ENCODE measurements at places on chromosomes 16 and 17. TPM values are rescaled to one million over a fixed set of nuclear protein-coding genes. Genes with fewer than 3 reads are reported as not detected.

DNA sequence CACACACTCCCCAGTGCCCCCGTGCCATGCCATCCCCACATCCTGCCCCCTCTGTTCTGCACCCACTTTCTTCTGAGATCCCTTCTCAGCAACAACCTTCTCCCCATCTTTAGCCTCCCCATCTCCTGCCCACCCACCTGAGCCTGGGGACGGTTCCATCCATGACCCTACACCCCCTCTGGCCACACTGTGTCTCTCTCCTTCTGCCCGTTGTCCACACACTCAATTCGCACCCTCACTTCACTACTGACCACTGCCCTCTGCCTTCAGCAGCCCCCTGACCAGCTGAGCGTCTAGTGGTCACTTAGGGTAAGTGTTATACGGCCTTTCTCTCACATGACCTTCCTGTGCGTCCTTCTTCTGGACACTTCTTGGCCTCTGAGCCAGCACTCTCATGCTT lies 6.1 kb downstream of the ARHGAP27 start:
- no peak for DNase-seq

ITGAX gene
- not detected for total RNA-seq

- no peak for DNase-seq
Observed at GRCh38 chr17:38549285-38549684, 56.5 kb downstream of the SRCIN1 start.

AOC3 gene
- total RNA-seq: 1.4 TPM

DNA sequence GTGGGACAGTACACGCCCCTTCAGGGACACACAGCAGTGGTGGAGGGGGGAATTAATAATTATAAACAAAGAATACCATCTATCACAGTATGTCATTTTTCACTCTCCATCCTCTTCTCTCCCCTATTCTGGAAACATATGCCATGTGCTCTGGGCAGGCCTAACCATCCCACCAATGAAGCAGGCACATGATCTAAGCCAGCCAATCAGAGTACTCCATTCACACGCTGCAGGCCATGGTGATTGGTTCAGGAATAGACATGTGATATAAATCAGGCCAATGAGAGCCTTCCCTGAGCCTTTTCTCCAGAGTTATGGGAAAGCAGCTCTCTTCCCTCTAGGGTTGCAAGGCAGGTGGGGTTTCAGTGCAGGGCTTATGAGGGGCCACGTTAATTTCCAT lies 36.5 kb downstream of the GSG1L start:
- no peak for DNase-seq

CA5A gene
- not detected for total RNA-seq

GRCh38 chr16:71576971-71577370 lies at the start of gene TAT:
Gene TAT (minus strand): TSS chr16:71577092. CDS start chr16:71576415, 677 bp downstream.
- no peak for DNase-seq

GRCh38 chr16:5071681-5072333 lies at the start of gene ALG1:
Gene ALG1 (plus strand): TSS chr16:5071843. CDS start chr16:5071850, 7 bp downstream.
- peak; percentile 84 for DNase-seq

CMTM1 gene
- 3.2 TPM for total RNA-seq

GRCh38 chr17:60102632-60103096 lies 23.9 kb upstream of the HEATR6 start:
- no peak for DNase-seq

- no peak for DNase-seq
Observed at GRCh38 chr16:29000019-29000418, 15.2 kb downstream of the LAT start.

DNA sequence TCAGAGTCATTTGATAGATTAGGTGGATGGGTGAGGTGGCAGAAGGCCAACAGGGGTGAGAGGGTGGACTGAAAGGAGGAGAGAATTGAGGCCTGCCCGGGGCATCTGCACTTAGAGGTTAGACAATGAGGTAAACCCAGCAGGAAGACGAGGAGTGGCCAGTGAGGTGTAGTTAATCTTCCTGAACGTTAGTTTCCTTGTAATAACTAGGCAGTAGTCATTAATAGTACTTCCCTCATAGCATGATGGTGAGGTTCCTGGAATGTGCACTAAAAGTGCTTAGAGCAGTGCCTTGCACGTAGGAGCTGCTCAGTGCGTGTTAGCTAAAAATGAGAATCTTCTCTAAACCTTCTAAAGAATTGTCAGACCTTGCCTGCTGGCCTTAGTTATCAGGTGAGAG lies 13.5 kb upstream of the KSR1 start:
- DNase-seq: no peak

DNA sequence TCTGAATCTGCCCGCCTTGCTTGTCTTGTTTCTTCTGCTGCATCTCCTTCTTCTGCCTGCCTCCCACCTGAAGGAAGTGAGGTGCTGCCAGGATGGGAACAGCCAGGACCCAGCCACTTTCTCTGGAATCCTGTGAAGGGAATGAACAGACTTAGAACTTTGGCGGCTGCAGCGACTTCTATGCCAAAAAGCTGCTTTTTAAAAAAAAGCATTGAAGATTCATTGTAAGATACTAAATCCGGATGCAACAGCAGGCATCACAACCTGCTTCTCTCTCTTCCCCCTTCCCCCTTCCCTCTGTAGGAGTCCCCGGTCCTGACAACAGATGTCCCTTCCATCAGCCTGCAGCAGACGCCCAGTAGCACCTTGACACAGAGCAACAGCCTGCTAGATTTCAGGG lies 176.3 kb downstream of the HS3ST4 start:
- DNase-seq: no peak

HEATR9 gene
- total RNA-seq: not detected

DNA sequence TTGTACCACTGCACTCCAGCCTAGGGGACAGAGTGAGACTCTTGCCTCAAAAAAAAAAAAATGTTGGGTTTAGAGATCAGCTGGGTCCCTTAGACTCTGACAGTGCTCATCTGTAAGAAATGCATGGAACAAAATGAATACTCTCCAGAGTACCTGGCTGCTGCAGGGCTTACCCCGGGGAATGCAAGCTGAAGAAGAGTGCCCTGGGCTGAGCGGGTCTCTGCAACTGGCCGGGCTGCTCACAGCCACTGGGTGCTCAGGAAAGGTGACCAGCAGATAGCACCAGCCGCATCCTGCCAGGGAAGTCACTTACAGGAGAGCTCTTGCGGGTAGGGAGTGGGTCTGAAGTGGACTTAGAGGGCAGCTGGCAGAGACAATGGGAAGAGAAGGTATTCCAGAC lies 82.1 kb downstream of the GAS7 start:
- no peak for DNase-seq

NUBP2 gene
- 59.3 TPM for total RNA-seq

DNA sequence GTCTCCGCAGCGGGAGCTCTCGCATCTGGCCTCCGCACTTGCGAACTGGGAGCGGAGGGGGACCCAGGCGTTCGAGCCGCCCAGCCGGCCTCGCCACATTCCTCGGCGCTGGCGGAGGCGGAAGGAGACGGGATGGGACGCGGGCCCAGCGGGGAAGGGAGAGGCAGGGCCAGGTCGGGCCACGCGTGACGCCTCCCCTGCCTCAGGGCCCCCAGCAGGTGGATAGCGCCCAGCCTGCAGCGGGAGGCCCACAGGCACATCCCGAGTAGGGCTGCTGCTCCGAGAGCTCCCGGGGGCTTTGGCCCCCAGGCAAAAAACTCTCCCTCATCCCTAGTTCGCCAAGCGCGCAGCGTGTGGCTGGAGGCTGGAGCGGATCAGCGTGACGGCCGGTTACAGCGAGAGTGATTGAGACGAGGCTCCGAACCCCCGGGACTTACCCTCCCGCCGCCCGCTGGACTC lies 800 bp downstream of the PLEKHH3 start:
- no peak for DNase-seq

DNA sequence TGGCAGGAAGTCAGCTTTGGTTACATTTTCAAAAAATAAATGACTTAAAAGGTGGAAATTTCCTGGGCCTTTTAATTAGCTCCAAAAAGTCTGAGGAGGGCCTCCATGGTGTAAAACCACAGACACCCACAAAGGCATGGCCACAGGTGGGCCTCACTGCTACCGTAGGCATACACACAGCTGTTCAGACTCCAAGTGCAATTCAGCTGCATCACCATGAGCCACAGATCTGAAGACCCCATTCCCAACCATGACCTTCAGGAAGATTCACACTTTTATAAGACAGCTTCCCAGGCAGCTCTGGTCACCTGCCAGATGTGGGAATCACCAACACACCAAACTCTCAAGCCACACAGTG lies 20.6 kb downstream of the CSNK2A2 start:
- no peak for DNase-seq

DNA sequence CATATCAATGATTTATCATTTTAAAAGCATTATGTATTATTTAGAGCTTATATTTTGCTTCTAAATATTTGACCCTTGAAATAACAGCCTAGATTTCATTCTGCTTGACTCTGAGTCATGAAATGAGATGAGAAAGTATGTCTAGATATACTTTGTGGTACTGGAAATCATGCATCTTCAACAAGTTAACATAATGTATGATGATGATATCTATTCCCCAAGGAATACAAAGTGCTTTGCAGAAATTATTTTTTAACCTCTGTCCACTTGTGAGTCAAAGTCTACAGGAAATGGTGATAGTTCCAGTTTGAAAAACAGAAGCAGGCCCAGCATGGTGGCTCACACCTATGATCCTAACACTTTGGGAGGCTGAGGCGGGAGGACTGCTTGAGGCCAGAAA lies 36.1 kb downstream of the GOSR1 start:
- DNase-seq: no peak

GRCh38 chr17:62888148-62888547 lies 77.9 kb upstream of the TANC2 start:
- no peak for DNase-seq

GRCh38 chr17:82846061-82846691 lies 6.4 kb upstream of the ZNF750 start:
- no peak for DNase-seq

DNA sequence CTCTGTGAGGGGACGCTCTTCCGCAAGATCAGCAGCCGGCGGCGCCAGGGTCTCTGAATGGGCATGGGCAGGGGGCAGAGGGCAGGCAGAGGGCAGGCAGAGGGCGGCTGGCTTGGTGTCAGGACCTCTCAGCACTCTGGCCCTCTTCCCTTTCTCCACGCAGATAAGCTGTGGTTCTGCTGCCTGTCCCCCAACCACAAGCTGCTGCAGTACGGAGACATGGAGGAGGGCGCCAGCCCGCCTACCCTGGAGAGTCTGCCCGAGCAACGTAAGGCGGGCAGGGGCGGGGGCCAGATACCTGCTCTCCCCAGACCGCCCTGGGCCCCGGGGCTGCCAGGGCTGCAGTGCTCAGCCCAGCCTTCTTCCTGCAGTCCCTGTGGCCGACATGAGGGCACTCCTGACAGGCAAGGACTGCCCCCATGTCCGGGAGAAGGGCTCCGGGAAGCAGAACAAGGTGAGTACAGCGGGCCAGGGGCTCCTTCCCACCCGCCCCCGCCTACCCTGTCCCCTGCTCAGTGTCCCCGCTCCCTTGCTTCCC lies 4.1 kb downstream of the ELMO3 start:
- no peak for DNase-seq

DNA sequence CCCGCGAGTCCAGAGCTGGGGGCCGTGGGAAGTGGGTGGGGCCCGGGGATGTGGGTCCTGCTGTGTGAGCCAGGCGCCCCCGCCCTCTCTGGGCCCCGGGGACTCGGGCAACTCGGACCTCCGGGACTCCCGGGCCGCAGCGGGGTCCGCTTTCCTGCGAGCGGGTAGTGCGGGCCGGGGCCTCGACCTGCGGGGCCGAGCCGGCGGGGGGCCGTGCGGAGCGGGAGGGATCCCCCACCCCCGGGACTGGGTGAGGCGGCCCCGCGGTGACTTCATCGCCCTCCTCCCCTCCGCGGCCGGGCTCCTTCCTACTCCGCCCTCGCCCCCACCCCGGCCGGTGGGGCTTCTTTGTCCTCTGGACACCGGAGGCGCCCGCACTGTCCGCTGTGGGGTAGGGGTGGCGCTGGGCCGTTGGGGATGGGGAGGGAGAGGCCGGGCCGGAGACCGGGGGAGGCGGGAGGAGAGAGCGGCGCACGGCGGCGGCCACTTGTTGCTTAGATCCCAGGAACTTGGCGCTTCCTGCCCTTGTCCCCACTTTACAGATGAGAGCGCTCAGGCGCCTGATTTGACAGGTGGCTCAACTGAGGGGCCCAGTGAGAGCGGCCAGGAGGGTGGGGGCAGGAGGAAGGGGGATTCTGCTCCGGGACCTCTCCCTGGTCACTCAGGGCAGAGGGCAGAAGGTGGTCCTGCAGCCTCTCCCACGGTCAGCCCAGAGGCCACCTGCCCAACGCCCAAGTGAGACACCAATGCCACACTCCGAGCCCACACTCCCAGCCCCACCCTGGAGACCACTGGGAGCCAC lies 874 bp downstream of the CMTM3 start:
- DNase-seq: no peak

GRCh38 chr16:13510425-13511151 lies 409.4 kb upstream of the ERCC4 start:
- no peak for DNase-seq

DNA sequence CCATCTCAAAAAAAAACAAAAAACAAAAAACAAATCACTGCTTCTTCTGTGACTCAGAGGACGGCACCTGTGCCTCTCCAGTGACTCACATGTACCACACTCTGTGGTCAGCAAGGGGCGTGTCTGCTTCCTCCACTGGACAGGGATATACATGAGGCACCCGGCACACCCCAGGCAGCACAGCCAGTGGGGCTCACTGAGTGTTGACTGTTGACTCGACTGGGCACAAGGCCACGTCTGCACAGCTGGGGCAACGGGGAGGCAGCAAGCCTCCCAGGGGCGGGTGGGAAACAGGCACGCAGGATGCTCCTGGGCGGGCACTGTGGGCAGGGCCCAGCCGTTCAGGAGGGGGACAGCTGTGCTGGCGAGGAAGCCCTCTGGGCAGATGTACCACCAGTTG lies 64.1 kb downstream of the TIMM22 start:
- peak; percentile 51 for DNase-seq

DNA sequence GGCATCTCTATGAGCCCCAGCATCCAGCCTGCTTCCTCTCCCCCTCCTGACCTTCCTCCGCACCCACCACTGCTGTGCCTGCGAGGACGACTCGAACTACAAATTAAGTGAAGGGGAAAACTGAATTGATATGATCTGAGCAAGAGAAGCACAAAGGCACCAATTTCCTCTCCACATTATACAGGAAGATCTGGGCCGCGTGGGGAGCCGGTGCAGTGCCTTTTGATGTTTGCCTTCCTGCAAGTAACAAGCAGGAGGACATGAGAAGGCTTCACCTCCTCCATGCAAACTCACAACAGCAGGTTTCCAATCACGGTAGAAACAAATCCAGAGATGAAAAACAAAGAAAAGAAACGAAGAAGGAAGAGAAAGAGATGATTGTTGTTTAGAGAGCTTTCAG lies 57.8 kb upstream of the MMP2 start:
- DNase-seq: no peak

DNA sequence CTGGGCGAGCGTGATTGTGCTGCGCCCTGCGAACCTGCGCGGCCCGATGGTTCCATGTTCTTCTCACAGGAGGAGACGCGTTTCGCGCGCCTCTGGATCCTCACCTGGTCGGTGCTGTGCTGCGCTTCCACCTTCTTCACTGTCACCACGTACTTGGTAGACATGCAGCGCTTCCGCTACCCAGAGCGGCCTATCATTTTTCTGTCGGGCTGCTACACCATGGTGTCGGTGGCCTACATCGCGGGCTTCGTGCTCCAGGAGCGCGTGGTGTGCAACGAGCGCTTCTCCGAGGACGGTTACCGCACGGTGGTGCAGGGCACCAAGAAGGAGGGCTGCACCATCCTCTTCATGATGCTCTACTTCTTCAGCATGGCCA lies 1.0 kb downstream of the FZD2 start:
- no peak for DNase-seq

RTN4RL1 gene
- total RNA-seq: not detected
